COR-L47 (cell line): ENCODE measurements at places on chromosomes 6 and 20.

DNA sequence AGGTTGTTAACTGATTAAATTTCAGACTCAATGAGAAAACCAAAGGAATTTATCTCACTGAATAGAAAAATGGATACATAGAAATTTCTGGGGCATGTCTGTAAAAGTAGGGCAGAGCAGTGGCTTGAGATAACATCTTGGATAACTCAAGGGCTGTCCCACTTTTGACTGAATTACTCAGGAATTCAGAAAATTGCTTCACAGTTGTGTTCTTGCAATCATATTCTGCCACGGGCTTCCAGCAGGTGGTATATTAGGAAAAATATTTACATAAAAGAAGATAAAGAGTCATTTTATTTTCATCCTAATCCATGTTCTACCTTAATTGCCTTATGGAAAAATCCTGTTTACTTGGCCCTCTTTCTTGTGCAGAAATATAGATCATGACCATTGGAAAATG is 156.4 kb upstream of the AKIRIN2 start:
- DNase-seq: no peak

DNA sequence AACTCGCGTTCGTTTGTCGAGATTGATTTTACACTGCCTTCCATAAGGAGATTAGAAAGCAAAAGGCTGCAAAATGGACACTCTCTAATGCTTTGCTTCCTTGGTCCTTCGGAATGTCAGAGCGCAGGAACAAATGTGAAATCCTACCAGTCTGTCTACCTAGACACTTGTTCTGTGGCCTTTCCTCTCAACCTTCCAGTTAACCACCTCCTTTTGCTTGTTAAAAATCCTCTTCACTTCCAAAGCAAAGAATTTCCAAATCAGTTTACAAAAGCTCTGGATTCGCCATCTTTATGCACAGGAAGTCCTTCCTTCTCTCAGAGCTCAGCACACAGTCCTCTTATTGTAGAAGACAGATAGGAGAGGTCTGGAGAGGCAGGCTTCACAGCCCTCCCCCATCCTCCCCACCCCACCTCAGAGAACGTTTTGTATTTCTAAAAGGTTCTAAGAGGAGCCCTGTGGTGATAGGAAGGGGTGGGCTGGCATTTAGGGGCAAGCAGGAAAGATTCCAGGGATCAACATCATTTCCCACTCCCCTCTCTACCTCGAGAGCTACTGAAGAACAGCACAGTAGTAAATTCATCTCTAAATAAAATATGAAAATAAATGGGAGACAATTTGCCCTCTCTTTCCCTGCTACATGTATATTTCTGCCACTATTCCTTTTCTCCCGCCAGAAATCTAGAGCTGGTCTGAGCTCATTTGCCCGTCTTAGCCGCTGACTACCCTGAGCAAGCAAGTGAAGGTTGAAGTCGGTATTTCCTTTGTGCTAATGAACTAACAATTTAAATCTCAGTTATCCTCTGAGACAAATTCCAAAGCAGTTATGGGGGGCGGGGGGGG is 18.9 kb downstream of the TFAP2A start:
- DNase-seq: no peak

DNA sequence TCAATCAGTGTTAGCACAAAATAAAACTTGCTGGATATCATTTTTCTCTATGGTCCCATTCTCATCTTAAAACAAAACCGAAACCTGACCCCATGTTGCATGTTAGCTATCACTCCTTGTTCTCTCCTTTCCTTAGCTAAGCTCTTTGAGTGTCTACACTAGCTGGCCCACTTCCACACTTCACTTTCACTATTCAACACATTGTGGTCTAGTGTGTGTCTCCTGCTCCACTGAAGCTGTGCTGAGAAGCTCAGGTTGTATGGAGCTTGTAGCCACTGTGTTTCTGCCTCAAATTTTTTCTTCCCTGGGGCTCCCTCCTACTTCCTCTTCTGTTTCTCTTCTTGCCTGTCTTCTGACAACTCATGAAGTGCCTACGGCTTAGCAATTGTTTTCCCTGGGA is 223.0 kb downstream of the NKAIN2 start:
- DNase-seq: no peak

DNA sequence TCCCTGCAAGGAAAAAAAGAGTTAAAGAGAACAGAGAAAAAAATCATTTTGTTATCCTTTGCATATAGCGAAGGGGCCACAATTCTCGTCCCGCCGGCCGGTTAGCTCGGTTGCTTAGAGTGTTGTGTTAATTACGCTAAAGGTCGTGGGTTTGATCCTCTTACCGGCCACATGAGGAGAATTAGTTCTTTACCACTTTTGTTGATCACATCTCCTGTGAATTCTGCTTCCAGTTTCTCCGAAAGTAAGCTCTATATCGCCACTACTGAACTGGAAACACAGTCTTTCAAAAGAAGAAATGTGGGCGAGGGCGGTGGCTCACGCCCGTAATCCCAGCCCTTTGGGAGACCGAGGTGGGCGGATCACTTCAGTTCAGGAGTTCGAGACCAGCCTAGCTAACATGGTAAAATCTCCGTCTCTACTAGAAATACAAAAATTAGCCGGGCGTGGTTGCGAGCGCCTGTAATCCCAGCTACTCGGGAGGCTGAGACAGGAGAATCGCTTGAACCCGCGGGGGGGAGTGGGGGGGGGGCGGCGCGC is 13.4 kb downstream of the PRSS16 start:
- DNase-seq: no peak
